ENCODE measurements at places on chromosomes 7 and 10.

- no peak for DNase-seq
Measured at GRCh38 chr7:52720856-52721255, 314.6 kb upstream of the POM121L12 start.

GRCh38 chr7:155526225-155526624 lies 20.1 kb downstream of the CNPY1 start:
- no peak for DNase-seq

DNA sequence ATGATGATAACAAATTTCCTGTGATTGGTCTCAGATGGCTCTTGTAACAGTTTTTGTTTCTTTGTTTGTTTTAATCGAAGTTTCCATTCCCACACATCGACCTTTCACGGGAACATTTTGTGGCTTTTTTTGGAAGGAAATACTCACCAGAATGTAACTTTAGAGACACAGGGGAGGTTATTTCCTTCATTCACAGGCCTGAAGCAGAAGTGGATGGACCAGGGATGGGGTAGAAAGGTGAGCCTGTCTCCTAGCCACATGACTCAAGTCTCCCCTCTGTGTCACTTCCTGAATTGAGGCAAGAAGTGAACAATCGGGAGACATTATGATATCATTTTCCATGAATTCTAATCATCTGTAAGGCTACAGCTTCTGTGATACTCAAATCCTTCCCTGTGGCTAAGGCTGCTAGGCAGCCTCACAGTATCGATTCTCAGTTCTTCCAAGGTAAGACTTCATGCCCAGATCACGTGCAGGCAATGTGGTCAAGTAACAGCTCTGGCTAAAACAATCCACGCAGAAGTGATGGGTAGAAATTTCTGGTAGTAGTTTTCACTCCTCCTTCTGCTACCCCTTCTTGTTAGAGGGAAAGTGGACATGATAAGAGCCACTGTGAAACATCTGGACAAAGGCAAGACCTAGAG lies 203.9 kb upstream of the NEBL start:
- peak; percentile 21 for DNase-seq

DNA sequence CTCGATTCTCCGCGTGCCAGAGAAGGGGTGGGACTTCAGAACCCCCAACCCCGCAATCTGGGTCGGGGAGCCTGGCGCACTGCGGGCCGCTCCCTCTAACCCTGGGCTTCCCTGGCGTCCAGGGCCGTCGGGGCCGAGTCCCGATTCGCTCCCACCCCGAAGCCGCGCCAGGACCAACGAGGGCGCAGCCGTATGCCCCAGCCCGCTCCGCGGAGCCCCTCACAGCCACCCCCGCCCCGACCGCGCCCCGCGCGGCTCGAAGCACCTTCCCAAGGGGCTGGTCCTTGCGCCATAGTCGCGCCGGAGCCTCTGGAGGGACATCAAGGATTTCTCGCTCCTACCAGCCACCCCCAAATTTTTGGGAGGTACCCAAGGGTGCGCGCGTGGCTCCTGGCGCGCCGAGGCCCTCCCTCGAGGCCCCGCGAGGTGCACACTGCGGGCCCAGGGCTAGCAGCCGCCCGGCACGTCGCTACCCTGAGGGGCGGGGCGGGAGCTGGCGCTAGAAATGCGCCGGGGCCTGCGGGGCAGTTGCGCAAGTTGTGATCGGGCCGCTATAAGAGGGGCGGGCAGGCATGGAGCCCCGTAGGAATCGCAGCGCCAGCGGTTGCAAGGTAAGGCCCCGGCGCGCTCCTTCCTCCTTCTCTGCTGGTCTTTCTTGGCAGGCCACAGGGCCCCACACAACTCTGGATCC lies at the start of gene LEP:
Gene LEP (plus strand): TSS at position 583 of the 691 bp plus-strand sequence. CDS start 10,741 bp downstream, outside the sequence.
- DNase-seq, result no peak

DNA sequence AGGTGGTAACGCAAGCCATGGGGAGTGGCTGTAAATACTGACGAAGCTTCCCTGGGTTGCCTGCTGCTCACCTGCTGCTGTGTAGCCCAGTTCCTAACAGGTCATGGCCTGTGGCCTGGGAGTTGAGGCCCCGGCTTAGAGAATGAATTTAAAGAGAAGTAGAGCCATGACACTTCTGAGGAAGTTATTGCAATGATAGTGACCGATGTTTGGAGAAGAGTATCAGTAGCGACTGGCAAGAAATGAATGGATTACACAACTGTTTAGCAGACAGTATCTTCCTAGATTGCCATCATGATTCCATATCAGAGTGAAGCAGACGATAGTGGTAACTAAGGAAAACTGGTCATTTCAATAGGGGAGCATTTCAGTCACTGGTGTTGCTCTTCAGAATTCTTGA lies 249.6 kb downstream of the PLXDC2 start:
- no peak for DNase-seq
